Skin of body (tissue), 3 donors: ENCODE measurements at places on chromosomes 12 and 14.

- no peak for DNase-seq
Observed at GRCh38 chr12:31041033-31041564, 32.6 kb upstream of the DDX11 start.

GRCh38 chr12:64082116-64082515, 140.0 kb downstream of the KICS2 start:
- DNase-seq = peak; percentile 76

DNA sequence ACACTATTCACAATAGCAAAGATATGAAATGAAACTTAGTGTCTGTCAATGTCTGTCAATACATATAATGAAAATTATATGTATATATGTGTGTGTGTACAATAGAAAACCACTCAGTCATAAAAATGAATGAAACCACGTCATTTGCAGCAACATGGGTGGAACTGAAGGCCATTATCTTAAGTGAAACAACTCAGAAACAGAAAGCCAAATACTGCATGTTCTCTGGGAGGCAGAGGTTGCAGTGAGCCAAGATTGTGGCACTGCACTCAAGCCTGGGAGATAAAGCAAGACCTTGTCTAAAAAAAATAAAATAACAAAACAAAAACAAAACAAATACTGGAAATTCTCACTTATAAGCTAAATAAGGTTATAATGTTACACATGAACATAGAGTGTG, 16.7 kb upstream of the E2F7 start:
- no peak for DNase-seq

- no peak for DNase-seq
Observed at GRCh38 chr12:112294793-112295192, 87.4 kb downstream of the HECTD4 start.

DNA sequence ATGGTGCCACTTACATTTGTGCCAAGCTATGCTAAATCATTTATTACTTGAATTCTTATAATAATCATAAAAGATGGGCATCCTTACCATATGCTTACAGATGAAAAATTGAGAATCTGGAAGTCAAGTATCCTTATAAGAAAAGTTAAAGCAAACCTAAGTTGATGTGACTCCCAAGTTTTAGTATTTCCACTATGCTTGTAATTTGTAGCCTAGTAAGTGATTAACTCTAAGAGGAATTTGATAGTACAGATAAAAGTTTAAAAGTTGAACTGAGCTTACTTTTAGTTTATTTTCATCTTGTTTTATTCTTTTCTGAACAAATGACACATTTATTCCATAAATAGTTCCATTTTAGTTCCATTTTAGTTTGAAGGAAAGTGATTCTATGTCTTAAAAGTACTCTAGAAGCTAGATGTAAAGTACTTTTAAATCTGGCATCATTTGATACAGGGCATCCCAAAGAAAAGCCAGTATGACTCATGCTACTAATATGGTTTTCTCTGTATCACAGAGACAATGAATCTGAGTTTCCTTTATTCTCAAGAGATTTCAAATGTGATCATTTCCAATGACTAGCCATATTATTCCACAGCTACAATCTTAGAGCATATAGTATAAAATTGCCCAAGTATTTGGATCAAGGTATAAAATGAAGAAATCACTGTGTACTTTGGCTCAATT, 596.0 kb downstream of the SLC16A7 start:
- no peak for DNase-seq

DNA sequence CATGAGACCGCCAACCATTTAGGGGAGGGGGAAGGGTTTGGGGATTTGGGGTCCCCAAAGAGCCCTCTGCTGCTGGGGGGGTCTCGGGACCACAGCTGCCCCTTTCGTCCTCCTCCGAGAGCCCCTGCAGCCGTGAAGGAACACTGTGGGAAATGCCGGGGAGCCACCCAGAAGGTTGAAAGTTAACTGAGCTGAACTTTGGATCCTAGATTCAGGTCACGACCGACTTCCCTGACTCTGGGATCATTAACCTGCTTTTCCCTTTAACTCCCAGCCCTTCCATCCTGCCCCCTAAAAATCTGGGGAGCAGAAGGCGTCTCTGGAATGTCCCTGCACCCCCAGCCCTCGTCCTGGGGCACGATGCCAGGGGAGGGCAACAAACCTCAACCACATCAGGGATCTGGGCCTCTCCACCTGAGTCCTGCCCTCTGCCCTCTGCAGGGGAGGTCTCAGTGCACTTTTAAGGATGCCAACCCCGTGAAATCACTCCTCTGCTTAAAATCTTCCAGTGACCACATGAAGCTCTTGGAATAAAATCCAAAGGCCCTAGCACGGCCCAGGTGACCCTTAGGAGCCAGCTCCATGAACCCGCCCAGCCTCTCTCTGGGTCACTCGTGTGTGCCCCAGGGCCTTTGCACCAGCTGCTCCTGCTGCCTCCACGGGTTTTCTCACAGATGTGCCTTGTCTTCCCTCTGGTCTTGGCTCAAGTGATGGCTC, 95.0 kb downstream of the RFLNA start:
- no peak for DNase-seq

DNA sequence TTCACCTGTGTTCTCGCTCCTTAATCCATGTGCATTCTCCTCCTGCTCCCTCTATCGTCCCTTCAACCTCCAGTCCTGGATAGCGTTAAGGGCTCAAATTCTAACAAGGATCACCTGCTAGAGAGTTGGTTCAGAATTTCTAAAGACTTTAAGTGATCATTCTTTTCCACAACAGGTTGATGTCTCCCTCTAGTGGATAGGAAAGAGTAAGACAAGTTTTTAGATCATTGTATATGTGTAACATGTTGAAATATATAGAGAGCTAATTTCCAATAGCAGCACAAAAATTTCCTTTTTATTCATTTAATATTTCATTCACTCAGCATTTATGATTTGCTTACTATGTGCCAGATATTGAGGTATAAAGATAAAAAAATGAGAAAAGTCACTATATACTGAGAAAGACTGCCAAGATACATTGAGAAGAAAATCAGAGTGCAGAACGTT, 9.3 kb upstream of the ESR2 start:
- peak; percentile 4 for DNase-seq

DNA sequence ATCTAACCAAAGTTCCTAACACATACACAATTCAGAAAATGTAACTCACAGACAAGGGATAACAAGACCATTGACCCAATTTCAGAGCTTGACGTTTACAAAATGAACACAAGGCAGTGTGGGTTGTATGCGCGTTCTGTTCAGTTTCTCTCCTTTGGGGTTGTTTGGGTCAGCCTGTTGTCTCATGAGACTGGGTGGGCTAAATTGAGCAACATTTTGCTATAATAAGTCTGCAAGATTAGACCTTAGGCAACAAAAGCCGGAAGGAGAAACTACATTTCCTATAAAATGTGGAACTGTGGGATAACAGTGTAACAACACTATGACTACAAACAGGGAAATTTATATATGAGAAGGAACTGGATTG, 18.8 kb upstream of the LTA4H start:
- DNase-seq = no peak

- no peak for DNase-seq
Observed at GRCh38 chr12:3723916-3724805, 28.7 kb downstream of the CRACR2A start.

DNA sequence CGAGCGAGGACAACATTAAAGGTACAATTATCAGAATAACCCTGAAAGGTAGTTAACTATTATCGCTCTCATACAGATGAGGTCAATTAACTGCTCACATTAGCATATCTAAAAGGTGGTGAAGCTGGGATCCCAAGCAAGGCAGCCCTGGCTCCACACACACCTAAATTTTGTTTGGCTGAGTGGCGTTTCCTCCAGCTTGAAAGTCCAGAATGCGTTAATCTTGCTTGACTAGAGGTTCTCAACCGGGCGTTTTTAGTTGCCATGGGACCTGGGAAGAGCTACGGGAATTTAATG, 531 bp downstream of the DLGAP5 start:
- no peak for DNase-seq

DNA sequence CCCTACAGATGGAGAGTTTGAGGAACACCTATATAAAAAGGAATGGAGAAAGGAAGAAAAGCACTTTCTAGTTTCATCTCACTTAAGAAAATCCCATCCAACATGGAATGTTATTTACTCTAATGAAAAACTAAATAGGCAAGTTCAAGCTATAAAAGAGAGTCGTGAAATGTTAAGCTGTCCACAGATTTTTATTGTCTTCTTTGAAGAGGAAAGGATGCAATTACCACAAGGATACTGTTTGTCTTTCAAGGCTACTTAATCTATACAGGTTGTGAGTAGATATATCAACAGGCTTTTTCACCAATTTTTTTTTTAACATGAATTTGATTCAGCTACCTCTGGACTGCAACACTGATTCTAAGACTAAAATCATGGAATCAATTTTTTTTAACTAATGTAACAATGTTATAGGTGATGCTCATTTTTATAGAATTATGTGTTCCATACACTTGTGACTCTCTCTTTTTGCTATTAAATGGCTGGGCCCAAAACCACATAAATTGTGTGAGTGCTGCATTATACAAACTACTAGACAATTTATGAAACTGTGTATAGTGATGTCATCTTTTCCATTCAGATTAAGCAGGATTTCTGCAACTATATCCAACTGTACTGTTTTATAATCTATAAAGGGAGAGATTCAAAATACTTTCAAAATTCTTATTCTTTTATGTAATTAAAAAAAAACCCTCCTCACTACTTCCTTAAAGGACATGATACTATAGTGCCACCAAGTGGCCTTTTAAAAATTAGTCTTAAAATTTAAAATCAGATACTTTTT, 26.8 kb upstream of the BMAL2 start:
- DNase-seq = no peak

GRCh38 chr12:6778217-6778573, 5.9 kb downstream of the LAG3 start:
- no peak for DNase-seq
